Fibroblast of upper back skin (primary cell): ENCODE measurements at places on chromosomes 16 and 17.

DNA sequence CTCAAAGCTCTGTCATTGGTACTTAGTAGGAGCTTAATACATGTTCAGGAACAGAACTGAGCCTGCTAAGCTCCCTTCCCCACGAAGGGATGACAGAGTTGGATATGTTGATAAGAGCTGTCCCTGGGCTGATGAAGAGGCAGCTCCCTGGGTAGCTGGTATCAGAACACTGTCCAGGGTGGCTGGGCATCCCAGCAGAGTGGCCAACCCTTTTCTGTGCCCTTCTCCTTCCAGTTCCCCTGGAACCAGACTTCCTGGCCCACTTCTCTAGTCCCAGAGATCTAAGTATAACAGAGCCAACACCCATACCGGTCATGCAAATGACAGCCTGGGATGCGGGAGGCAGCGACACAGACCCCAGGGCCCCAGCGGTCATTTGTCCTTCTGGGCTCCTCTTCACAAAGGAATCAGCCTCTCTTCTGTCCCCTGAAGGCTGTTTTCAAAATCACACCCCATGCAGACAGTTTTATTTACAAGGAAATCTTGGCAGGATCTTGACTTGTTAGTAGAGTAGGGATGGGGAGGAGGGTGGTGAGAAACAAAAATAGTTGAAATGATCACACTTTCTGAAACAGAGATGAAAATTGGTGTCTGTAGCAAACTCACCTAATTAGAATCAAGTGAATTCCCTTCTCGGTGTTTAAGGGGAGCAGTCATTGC, 1.4 kb upstream of the RHBDL3 start:
- DNase-seq = no peak

DNA sequence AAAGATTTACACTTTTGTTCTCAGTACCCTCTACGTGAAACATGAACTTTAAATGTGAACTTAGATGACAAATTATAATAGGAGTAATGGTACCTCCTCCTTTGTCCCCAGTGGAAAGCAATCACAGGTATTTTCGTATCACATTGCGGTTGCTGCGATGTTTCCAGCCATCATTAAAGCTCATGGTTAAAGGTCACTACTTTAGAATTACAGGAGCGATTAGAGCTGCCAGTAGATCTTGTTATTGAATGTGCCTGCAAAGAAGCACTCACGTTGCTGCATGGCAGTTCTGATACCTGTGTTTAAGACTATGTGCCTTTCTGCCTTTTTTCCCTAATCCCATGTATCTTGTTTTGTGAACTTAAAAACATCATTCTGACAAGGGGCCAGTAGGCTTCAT, 301.0 kb downstream of the CPPED1 start:
- no peak for DNase-seq

DNA sequence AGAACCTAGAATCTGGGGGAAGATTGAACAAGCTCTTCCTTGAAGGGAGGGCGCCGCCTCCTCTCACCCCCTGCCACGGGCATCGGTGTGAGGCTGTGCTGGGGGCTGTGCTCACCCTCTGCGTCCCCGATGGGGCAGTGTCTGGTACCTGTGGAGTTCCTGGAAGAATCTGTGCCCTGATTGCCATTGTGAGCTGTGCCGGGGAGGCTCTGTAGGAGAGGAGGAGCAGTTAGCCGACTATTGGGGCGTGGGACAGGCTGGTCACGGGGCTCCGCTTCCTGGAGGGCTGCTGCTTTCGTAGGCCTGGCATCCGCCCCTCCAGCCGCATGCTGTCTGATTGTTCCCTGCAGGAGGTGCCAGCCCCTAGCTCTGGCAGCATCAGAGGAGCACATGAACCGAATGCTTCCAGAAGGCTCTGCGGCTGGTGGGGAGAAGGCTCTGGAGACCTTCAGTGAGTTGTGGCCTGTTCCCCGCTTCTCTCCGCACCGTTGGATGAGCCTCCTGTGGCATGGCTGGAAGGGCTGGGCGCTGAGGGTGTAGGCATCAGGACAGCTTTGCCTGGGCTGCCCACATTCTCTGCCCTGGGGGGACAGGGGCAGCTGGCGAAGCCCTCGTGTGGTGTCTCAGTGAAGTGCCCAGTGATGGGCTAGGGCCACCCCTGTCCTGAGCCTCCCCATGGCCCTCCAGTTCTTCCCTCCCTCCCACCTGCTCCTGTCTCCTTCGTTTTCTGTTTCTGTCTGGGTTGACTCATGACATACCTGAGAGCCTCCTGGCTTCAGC, 86.9 kb downstream of the SEC14L1 start:
- no peak for DNase-seq

DNA sequence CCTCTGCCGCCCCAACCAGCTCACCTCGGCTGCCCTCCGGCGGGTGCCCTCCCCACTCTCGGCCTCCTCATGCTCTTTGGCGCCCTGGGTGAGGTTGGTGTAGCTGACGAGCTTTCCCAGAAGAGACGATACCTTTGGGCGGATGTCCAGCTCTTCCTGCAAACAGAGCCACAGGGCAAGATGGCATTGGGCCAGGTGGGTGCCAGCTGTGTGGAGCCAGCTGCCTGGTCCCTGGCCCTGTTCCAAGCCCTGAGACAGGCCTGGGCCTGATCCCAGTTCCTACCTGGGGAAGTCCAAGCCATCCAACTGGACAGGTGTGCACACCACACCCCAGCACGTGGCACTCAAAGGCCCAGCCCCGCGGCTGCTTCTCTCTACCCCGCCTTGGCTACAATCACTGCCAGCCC, 6.9 kb downstream of the SLC12A4 start:
- no peak for DNase-seq

DNA sequence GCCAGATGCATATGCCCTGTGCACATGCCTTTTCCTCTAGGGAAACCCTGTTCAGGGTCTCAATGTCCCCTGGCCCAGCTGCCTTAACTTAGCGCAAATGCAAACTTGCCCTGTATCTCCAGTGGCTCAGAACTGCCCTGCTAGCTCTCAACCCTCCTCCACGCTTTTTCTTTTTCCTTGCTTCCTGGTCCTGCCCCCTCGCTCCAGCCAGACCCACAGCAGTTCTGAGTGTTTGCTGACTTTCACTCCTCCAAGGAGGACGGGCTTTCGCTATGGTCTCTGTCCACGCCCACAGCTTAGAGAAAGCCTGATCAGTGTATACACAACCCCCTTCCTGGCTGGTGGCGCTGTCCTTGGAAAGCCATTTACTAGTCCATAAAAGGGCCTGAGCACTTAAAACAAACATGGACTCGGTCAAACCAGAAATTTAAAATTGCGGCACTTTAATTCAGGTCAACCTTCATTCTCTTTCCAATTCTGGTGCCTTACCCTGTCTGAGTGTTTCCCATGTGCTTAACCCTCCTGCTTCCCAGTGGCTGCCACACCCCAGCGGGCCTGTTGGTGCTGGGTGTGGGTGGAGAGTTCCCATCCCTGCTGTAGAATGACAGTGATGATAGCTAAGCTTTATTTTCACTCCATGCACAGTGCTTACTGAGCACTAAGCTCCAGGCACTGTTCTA, 15.6 kb upstream of the TMEM98 start:
- DNase-seq = peak; percentile 61

DNA sequence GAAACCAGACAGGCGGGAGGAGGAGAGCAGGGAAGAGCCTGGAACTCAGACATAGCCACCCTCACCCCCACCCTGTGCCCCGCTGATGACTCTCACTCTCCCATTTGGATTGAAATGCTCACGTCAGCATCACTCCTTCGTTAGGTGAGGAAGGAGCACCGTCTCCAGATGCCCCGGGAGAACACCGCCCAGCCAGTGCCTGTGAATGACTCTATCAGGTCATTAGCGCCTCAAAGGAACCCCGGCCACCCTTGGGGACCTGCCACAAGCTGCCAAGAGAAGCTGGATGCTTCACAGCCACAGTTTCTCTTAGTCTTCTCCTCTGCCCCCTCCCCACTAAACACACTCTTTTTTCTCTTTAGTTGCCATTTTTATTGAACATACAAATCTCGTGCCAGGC, 66.0 kb downstream of the CACNG3 start:
- no peak for DNase-seq

GRCh38 chr17:32123782-32124181, 18.5 kb upstream of the RHOT1 start:
- no peak for DNase-seq

DNA sequence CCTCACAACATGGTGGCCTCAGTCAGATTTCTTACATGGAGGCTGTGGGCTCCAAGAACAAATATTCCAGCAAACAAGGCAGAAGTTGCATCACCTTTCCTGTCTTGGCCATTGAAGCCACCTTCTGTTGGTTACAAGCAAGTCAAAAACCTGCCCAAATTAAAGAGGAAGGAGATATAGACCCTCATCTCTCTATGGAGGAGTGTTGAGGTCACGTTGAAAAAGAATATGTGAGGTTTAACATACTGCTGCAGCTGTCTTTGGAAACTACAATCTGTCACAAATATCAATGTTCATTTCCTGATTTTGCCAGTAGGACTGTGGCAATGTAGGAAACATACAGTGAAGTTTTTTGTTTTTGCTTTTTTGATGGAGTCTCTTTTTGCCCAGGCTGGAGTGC, 211.4 kb downstream of the COPRS start:
- no peak for DNase-seq

- no peak for DNase-seq
Observed at GRCh38 chr16:57740423-57741071, 5.0 kb downstream of the KATNB1 start.

GRCh38 chr16:49800876-49801275, 55.0 kb downstream of the ZNF423 start:
- no peak for DNase-seq

GRCh38 chr17:40072735-40073346, 10.1 kb downstream of the THRA start:
- DNase-seq = no peak

DNA sequence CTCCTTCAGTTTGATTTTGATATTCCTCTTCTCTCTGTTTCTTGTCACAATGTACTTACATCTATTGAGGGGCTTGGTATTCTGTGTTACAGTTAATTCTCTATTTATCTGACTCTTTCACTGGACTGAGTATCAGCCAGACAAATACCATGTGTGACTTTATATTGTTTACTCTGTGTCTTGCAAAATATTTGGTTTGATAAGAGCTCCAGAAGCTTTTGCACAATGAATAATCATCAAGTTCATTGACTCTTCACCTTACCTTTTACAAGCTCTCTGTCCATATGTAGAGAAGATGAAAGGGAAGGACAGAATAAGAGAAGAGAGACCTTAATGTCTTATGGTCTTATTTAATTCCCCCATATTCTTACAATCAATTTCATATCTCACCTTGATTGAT, 877.7 kb upstream of the CDH8 start:
- no peak for DNase-seq

GRCh38 chr16:89052890-89053724, 40.5 kb upstream of the ACSF3 start:
- no peak for DNase-seq
